ENCODE measurements at places on chromosomes 12 and 14.

- peak; percentile 30 for DNase-seq
These were observed 46.0 kb upstream of the FOS start for GRCh38 chr14:75232597-75232996.

GRCh38 chr12:26027401-26027800, 68.9 kb downstream of the RASSF8 start:
- no peak for DNase-seq

GRCh38 chr14:54769951-54770863, 132.4 kb downstream of the GCH1 start:
- no peak for DNase-seq

- no peak for DNase-seq
These were observed 122.0 kb upstream of the HIF1A start for GRCh38 chr14:61573321-61573720.

GRCh38 chr12:19707948-19708409, 268.7 kb downstream of the AEBP2 start:
- DNase-seq = no peak

DNA sequence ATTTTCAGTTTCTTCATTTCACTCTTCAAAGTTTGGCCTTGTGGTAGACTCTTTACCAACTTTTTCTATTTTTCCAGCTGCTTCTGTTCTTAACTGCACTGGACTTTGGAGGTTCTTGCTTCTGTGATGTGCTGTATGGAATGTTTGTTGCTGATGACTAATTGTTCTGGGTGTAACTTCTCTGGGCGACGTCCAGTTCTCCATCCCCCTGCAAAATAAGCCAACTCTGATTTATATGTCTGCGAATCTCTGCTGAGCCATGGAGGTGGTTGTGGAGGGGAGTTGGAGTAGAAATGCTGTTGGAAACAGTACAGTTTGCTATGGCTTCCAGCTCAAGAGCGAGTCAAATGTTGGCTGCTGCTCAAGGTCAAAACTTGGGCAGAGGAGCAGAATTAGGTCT, 113.9 kb upstream of the DYRK2 start:
- no peak for DNase-seq

DNA sequence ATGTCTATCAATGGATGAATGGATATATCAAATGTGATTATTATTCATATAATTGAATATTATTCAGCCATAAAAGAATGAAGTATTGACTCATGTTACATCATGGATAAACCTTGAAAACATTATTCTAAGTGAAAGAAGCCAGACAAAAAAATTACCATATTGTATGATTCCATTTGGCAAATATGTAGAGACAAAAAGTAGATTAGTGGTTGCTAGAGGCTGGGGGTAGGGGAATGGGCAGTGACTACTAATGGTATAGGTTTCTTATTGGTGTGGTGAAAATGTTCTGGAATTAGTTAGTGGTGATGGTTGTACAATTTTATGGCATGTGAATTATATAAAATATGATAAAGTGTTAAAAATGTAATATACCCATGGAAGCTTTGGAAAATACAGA, 31.8 kb upstream of the GNS start:
- DNase-seq = no peak

GRCh38 chr12:51589557-51590176, 1.4 kb upstream of the SCN8A start:
- no peak for DNase-seq

- no peak for DNase-seq
These were observed 65.7 kb downstream of the PRKD1 start for GRCh38 chr14:29861996-29862395.

DNA sequence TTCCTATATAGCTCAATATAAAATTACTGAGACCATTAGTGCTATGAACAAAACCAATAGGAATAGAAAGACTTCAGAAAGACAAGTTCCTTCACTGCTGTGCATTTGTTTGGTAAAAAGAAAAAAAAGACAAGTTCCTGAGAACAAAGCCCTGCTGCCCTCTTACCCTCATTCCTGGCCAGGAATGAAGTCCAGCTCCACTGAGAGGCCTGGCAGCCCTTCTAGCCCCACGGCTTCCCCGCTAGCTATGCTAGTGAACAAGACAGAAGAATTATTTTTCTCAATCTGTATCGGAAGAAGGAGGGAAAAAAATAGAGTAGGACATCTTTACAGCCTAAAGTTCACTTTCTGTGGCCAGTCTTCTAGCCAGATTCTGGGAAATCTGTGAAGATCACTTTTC, 1.6 kb downstream of the MFAP5 start:
- DNase-seq = no peak

DNA sequence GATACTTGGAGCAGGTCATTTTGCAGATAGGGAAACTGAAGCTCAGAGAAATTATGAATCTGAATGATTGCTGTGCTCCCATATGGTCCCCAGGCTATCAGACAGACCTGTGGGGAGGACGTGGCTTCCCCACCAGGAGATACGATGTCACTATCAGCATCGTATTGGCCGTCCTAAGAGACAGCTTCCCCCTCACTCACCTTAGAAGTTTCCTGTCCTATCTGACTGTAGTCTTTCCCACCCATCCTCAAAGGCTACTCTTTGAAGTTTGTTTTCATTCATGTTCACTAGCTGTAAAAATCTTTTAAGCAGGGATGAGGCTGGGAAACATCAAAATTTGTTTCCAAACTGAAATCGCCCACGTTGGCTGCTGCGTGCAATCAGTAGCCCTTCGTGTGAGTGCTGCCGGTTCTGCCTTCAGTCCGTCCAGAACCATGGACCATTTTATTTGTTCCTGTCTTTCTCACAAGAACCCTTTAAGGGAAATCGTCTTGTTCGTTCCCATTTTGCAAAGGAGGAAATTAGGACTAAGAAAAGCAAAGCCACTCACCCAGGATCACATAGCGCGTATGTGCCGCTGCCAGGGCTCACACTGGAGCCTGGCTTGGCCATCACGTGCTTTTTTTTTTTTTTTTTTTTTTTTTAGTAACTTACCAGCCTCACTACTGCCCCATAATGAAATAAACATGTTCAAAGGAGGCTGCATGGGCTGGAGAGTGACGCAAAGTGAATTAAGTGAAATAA, 1.0 kb upstream of the KDM2B start:
- DNase-seq = peak; percentile 61

- DNase-seq = no peak
These were observed 121.9 kb downstream of the PDE3A start for GRCh38 chr12:20490213-20490612.

DNA sequence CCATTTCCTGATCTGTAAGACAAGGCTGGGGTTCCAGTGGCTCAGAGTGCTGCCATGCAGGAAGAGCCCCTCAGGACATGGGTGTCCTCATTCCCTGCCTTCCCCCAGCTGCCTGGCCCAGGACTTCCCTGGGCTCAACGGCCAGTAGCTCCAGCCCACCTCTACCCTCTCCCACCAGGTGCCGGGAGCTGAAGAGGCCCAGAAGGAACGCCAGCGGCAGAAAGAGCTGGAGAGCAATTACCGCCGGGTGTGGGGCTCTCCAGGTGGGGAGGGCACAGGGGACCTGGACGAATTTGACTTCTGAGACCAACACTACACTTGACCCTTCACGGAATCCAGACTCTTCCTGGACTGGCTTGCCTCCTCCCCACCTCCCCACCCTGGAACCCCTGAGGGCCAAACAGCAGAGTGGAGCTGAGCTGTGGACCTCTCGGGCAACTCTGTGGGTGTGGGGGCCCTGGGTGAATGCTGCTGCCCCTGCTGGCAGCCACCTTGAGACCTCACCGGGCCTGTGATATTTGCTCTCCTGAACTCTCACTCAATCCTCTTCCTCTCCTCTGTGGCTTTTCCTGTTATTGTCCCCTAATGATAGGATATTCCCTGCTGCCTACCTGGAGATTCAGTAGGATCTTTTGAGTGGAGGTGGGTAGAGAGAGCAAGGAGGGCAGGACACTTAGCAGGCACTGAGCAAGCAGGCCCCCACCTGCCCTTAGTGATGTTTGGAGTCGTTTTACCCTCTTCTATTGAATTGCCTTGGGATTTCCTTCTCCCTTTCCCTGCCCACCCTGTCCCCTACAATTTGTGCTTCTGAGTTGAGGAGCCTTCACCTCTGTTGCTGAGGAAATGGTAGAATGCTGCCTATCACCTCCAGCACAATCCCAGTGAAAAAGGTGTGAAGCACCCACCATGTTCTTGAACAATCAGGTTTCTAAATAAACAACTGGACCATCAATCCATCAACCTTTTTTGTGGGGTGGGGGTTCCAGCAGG, 17.6 kb downstream of the AGAP2 start:
- no peak for DNase-seq

- DNase-seq = no peak
These were observed 173.9 kb downstream of the GXYLT1 start for GRCh38 chr12:41970744-41971143.

DNA sequence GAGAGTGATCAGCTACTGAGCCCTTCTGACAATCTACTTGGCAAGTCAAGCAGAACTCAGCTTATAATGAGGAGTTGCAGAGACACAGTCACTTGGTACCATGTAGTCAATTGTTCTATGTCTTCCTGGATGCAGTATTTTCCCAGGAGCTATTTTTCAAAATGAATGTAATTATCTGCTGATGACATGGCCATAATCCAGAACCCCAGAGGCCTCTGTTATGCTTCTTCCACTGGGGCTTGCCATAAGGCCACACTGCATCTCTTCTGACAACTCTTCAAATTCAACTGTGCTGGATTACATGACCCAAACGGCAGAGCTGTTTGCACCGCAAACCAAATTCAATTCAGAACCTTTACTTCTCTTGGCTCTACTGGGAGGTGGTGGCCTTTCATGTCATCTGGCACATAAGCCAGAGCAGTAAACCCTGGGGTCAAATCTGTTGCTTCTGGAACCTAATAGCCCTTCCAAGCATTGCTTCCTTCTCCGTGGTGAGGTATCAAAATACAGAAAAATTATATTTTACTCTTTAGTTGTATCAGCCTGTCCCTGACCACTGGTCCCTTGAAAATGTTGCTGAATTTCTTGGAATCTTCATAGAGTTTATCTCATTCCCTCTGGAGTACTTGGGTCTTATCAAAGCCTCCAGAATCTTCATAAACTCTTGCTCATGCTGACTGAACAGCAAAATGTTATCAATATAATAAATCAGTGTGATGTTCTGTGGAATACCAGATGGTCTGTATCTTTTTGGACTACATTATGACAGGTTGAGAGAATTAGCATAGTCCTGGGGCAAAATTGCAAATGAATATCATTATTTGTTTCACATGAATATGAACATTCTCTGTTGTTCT, 79.4 kb upstream of the DCN start:
- DNase-seq = no peak

DNA sequence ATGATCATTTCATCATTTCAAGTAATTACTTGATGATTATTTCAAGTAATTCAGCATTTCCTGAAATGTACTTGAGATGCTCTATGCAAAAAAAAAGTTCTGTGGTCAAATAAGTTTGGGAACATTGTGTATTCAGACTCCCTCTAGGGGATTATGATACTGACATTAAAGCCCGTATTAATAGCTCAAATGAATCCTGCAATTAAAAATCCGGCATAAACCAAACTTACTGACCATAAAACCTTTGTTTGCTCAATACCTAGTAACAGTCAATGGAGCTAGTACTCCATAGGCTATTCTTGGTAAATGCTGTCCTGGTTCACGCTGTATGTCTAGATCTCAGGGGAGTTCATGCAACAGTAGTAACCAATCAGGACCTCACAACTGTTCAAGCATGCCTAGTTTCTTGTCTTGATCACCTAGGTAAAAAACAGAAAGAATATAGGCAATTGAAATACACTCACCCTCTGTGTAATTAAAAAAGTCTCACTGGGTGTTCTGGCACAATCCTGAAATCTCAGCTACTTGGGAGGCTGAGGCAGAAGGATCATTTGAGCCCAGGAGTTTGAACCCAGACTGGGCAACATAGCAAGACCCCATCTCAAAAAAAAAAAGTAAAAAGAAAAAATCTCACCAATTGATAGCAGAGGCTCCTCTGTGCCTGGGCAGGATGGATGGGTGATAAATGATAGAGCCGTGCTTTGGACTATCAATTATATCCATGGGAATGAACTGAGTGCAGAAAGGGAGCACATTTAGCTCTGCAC, 14.1 kb downstream of the ALDH1L2 start:
- no peak for DNase-seq

GRCh38 chr12:66309606-66310005, 7.3 kb downstream of the HELB start:
- no peak for DNase-seq

DNA sequence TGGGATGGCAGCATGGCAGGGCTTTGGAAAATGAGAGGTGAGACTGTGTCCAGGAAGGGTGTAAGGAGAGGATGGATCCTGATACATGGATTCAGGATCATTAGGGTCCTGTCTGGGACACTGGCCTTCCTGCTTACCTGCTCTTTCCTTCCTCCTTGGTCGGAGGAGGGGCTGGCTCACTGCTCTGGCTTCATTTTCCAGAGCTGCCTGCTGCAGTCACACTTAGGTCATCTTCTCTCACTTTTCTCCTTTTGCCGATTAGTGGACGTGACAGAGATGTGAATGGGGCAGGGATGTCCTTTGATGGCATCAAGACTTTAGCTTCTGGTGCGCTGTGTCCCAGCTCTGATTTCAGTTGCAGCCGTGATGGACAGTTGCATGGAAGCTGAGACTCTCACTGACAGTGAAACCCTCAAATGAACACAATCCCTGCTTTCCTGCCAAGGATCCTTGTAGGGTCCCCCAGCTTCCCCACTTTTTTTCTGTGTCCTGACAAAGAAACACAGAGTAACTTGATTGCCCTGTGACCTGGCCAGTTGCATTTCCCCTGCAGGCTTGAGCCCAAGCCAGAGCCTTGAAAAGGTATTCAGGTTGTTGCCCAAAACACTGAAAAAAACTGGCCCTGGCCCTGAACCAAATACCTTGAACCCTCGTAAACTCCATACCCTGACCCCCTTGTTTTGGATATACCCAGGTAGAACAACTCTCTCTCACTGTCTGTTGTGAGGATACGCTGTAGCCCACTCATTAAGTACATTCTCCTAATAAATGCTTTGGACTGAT, 756 bp upstream of the CIDEB start:
- no peak for DNase-seq

DNA sequence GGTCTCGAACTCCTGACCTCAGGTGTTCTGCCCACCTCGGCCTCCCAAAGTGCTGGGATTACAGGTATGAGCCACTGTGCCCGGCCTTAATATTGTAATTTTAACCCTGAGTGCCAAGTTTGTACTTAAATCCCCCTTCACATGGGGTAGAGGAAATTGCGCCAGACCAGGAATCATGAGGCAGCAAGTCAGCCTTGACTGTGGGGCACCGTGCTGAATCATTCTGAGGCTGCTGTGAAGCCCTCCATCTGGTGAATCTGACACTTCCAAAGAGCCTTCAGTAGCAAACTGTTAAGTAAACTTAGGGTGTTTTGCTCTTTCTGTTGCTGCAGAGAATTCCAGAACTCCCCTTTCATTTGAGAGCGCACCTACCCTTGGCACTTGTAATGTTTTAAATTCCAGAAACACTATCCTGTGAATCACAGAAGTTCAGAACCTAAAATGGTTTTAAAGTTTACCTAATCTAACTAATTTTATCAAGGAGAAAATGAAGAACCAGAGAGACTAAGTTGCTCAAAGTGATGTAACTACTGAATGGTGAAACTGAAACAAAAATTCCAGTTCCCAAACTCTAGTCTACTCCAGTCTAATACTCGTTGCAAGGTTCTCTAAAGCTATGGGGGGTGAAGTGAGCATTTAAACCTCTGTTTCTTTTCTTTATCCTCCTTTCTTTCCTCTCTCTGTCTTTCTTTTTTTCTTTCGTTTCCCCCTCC, 7.5 kb downstream of the HEBP1 start:
- DNase-seq = peak; percentile 84

GRCh38 chr12:121111684-121112083, 21.0 kb upstream of the P2RX7 start:
- no peak for DNase-seq
